Mucosa of gallbladder (tissue), 1 donor: ENCODE measurements at places on chromosomes 13 and 19.

GRCh38 chr13:73757481-73758233 is 376.5 kb downstream of the KLF12 start:
- no peak for DNase-seq

DNA sequence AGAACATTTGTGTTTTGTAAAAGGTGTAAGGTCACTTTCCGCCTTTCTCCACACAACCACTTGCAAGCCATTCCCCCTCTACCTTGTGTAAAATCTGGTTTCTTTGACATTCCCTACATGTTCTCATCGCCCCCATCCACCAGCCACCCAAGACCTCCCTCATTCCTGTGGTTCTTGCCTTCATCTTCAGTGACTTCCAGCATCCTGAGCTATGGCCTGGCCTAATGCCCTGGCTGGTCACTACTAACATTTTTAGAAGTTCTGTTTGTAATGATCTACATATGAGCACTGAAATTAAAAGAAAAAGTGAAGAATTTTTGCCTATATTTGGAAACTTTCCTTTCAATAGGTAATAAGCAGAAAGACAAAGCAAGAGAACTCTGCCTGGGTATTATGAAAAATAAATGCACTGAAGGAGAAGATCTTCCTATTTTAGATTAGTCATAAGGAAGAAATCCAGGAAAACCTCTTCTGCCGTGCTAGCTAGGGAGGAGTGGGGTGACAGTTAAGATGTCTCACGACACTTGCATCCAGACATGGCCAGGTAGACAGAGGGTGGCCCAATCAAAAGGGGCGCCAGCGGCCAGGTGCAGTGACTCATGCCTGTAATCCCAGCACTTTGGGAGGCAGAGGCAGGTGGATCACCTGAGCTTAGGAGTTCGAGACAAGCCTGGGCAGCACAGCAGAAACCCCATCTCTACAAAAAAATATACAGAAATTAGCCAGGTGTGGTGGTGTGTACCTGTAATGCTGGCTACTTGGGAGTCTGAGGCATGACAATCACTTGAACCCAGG is 28.1 kb upstream of the MPHOSPH8 start:
- no peak for DNase-seq

DNA sequence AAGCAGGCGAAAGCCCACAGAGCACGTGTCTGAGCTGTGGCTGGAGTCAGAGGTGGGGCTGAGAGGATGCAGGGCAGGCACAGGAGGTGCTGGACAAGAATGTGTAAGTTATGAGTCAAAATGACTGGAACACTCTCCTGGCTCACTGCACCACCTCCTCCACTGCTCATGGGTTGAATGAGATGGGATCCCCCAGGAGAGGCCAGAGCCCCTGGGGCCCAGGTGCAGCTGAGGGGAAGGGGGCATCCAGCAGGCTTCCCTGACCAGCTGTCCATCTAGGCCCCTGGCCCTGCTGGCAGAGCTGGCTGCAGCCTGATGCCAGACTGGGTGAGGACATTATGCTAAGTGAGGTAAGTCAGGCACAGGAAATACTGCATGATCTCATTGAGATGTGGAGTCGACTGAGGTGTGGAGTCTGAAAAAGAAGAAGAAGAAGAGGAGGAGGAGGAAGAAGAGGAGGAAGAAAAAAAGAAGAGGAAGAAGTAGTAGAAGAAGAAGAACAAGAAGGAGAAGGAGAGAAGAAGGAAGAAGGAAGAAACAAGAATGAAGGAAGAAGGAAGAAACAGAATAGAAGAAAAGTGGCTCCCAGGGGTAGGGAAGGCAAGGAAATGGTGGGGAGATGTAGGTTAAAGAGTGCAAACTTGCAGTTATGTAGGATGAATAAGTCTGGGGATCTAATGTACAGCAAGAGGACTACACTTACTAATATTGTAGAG is 747.4 kb downstream of the UQCRFS1 start:
- no peak for DNase-seq

GRCh38 chr19:35040826-35041547 is 534 bp upstream of the HPN start:
- peak; percentile 82 for DNase-seq

- DNase-seq: no peak
Measured at GRCh38 chr19:17293605-17294004, 9.6 kb downstream of the ABHD8 start.

DNA sequence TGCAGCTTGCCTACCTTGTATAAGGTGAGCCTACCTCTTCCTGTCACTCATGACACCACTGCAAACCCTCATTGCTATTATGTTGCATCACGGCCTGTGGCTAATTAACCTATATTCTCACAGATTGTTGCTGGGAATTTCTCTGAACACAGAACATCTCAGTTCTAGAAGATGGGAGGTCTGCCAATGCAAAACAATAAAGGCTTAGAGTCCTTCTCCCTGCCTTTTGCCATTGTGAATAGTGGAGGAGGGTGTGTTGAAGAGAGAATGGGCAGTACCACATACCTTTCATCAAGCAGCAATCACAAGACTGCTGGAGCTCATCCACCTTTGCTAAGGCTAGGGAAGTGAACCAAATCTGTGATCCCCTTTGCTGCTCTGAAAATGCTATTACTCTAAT is 34.4 kb downstream of the WDFY2 start:
- DNase-seq: no peak

DNA sequence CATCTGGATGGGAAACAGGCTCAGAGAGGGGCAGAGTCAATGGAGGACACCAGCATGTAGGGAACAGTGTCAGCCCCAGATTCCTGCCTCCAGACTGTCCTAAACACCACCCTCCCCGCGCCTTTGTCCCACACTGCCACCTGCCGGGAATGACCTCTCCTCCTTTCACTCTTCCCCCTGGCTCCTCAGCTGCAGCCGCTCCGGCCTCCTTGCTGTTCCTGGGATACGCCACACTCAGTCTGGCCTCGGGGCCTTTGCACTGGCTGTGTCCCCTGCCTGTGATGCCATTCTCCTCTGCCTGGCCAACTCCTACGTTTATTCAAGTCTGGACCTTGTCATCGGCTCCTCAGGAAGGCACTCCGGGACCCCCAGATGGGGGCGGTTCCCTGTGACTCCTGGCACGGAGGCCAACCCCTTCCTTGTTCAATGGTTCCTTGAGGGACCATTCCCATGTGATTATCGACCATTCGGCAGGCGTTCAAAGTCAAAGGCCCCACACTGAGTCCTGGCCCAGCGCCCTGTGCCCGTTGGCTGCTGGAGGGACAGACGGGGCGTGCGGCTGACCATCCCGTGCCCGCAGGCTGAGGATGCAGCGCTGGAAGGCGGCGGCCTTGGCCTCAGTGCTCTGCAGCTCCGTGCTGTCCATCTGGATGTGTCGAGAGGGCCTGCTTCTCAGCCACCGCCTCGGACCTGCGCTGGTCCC is 15.8 kb downstream of the FUT6 start:
- DNase-seq: peak; percentile 58

DNA sequence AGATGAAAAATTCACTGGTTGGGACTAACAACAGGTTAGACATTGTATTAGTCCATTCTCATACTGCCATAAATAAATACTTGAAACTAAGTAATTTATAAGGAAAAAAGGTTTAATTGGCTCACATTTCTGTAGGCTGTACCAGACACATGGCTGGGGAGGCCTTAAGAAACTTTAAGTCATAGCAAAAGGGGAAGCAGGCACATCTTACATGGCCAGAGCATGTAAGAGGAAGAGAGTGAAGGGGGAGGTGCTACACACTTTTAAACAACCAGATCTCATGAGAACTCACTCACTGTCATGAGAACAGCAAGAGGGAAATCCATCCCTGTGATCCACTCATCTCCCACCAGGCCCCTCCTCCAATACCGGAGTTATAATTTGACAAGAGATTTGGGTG is 125.9 kb downstream of the SUCLA2 start:
- no peak for DNase-seq

DNA sequence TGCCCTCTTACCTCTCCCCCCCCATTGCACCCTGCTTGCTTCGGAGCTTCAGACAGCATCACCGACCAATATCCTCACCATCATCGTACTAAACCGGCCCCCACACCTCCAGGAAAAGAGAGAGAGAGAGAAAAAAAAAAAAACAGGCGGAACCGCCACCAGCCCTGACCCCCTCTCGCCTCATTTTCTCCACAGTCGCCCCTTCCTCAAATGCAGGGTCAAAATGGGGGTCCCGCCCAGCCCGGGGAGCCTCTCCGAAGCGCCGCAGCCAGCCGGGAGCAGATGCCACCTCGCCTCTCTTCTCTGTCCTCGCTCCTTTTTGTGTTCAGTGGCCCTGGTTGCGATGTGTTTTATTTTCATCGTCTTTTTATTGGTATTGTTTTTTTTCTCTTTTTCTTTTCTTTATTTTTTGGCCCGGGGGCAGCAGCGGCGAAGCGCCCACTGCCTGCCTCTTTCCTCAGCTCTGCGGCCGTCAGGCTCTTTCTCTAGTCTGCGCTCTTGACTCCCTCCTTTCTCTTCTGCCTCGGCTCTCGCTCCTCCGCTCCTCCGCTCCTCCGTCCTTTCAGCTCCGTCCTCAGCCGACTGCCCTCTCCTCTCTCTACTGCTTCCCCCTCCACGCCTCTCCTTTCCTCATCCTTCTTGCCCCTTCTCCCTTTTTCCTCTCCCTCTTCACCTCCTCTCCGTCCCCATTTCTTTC is 41.4 kb downstream of the DEDD2 start:
- no peak for DNase-seq

DNA sequence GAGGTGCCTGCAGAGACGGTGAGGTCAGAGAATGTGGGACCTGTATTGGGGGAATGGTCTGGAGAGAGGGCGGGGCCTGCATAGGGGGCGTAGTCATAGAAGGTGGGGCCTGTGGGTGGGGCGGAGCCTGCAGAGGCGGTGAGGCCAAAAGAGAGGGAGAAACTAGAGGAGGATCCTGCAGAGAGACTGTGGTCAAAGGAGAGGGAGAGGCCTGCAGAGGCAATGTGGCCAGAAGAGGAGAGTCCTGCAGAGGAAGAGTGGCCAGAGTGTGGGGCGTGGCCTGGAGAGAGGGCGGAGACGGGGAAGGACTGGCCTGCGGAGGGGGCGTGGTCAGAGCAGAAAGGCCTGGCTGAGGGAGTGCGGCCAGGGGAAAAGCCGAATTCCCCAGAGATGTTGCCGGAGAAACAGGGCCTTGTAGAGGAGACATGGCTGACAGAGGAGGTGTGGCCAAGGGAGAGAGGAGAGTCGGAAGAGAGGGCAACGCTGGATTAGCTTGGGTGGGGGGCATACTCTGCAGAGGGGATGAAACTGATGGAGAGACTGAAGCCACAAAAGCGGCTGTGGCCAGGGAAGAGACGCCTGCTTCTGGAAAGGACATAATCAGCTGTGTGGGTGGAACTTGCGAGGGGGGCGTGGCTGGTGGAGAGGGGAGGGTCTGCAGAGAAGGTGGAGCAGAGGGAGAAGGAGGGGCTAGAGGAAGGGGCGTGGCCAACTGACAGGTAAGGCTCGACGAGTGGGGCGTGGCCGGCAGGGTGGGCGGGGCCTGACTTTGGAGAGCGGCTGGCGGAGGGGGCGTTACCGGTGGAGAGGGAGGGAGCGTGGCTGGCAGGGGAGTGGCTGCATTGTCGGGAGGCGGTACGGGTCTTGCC is 2.5 kb downstream of the PRR36 start:
- DNase-seq: peak; percentile 94

DNA sequence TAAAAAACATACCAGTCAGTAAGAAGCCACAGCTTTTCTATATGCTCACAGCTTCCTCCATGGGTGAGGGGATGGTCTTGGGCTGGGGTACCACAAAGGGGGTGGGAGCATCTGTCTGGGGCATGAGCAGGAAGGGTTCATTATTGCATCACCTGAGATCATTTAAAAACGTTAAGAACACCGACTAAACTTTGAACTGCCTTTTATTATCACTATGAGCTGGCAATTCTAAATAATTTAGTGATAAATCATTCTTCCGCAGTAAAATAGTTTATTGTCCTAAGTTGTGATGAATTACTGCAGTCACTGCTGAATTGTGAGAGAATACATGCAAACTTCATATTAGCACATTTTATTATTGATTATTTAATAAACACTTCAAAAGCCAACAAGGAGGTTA is 71.6 kb downstream of the KL start:
- DNase-seq: no peak

GRCh38 chr19:18478545-18479311 is 40.8 kb upstream of the ISYNA1 start:
- peak; percentile 82 for DNase-seq
